ENCODE measurements at places on chromosomes 6 and 20. TPM values are rescaled to one million over a fixed set of nuclear protein-coding genes. Genes with fewer than 3 reads are reported as not detected.

DNA sequence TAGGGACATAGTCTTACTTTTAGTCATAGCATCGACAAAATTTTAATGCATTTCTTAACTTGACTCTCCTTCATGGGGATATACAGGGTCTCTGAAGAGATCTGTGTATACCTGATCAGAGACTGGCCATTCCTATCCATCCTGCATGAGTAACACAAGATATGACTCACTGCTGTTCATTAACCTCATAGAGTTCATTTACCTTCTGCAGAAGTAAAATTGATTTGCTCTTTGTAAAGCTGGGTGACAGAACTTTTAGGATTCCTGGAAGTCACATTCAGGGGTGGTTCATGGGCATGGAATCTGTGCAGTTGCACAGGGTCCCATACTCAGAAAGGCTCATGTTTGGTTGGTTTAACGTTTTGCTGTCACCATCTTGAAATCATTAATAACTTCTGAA is 53.2 kb downstream of the PDE7B start:
- H3K4me1 ChIP-seq = no peaks in the 10 kb centered on the region
- no peaks in the 10 kb centered on the region for H3K36me3 ChIP-seq
- H3K4me3 ChIP-seq = no peak overlapping the region
- DNase-seq = no peak
- H3K27me3 ChIP-seq = no peaks in the 10 kb centered on the region

DNA sequence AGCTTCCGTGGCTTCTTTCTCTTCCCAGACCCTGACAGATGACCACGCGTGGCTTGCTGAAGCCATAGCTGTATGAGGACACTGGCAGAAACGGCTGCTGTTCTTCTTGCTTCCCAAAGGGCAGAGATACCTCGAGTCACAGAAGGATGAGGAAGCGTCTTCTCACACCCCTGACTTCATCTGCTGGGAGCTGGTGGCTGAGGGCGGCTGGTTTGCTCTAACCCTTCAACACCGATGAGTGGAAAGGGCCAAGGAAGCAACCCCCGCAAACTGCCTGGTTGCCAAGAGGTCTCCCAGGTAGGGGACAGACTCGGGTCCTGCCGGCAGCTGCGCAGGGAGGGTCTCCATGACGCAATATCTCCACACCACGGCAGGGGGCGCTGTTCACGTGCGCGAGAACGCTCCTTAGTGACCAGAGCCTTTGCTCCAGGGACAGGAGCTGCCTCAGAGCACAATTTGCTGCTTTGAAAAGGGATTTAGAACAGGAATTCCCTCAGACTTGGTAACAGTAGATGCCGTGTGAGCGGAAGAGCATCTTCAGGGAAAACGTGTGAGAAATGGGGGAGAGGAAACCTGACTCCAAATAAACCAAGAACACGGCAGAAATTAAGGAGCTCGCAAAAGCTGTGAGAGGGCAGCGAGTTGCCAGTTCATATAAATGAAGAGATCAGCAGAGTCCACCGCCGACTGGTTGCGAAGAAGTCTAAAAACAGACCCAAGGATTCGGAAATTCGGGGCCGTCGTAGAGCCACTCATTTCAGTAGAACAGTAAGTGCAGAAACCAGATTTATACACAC is 80.2 kb downstream of the ERMARD start:
- H3K36me3 ChIP-seq = no peaks in the 10 kb centered on the region
- peak overlapping the region; percentile 0 for H3K27ac ChIP-seq
- peak overlapping the region; percentile 30 for H3K4me3 ChIP-seq
- peaks cover 6% of the 10 kb centered on the region for H3K4me1 ChIP-seq
- H3K27me3 ChIP-seq = peaks cover 19% of the 10 kb centered on the region

DNA sequence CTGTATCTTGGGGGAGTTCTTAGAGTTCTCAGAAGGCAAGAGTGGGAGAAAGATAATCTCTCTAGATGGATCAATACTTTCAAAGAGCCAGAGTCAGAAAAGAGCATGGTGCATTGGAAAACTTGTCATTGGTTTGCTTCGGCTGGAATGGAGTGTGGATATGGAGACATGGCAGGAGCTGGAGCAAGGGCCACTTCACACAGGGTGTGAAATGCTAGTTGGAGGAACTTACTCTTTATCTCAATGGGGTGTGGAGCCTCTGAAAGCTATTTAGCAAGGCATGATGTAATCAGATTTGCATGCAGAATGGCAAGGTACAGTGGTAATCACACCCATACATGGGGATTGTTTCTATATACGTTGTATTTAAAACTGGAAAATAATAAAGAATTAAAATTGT is 31.5 kb upstream of the PAQR8 start:
- peaks cover 47% of the 10 kb centered on the region for H3K4me1 ChIP-seq
- peak overlapping the region; percentile 58 for H3K4me3 ChIP-seq
- H3K27me3 ChIP-seq = peaks cover 4% of the 10 kb centered on the region
- H3K27ac ChIP-seq = peak overlapping the region; percentile 90
- no peak for DNase-seq
- H3K36me3 ChIP-seq = no peaks in the 10 kb centered on the region

- peaks cover 44% of the 10 kb centered on the region for H3K4me1 ChIP-seq
- H3K27ac ChIP-seq = no peak overlapping the region
- no peak overlapping the region for H3K4me3 ChIP-seq
- H3K27me3 ChIP-seq = peaks cover 3% of the 10 kb centered on the region
- no peak for DNase-seq
- H3K36me3 ChIP-seq = no peaks in the 10 kb centered on the region
These were observed 160.5 kb upstream of the KCNG1 start for GRCh38 chr20:51183451-51183850.

The ALDH5A1 gene
- 14.7 TPM for total RNA-seq

The GLP1R gene
- total RNA-seq = 1.6 TPM

The TSPYL4 gene
- 46.7 TPM for total RNA-seq

The ZC2HC1B gene
- not detected for total RNA-seq
